ENCODE measurements at places on chromosomes 2 and 18. TPM values are rescaled to one million over a fixed set of nuclear protein-coding genes. Genes with fewer than 3 reads are reported as not detected.

The C18orf54 gene
- total RNA-seq: 12.1 TPM

The SPEG gene
- total RNA-seq: 11.3 TPM

The C2orf66 gene
- 1.8 TPM for total RNA-seq

The NCKAP5 gene
- total RNA-seq: 25.3 TPM

The CD28 gene
- 1.00 TPM for total RNA-seq

The SERPINB3 gene
- total RNA-seq: not detected

The UGT1A10 gene
- not detected for total RNA-seq

The MYO7B gene
- total RNA-seq: 0.27 TPM

The TEKT4 gene
- total RNA-seq: 0.27 TPM
